Endodermal cell (in vitro differentiated cells): ENCODE measurements at places on chromosomes 7 and 10. TPM values are rescaled to one million over a fixed set of nuclear protein-coding genes. Genes with fewer than 3 reads are reported as not detected.

DNA sequence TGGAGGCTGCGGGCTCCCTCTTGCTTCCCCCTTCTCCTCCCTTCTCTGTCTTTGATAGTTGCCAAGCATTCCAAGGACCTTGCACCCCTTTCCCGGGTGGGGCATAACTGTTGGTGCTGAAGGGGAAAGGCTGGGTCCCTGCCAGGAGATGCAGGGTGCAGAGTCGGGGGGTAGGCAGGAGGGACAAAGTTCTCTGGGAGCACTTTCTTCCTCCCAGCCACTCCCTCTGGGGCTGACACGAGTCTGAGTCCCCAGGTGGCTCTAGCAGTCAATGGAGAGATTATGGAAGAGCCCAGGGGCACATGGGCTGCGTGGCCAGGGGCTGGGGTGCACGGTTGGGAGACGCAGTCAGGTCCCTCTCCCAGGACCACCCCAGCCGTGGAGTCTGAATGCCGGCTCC lies 2.1 kb downstream of the CLDN15 start:
- DNase-seq: no peak
- no peak overlapping the region for H3K27ac ChIP-seq
- peaks cover 4% of the 10 kb centered on the region for H3K36me3 ChIP-seq
- no peak overlapping the region for H3K4me3 ChIP-seq
- H3K4me1 ChIP-seq: peaks cover 6% of the 10 kb centered on the region

DNA sequence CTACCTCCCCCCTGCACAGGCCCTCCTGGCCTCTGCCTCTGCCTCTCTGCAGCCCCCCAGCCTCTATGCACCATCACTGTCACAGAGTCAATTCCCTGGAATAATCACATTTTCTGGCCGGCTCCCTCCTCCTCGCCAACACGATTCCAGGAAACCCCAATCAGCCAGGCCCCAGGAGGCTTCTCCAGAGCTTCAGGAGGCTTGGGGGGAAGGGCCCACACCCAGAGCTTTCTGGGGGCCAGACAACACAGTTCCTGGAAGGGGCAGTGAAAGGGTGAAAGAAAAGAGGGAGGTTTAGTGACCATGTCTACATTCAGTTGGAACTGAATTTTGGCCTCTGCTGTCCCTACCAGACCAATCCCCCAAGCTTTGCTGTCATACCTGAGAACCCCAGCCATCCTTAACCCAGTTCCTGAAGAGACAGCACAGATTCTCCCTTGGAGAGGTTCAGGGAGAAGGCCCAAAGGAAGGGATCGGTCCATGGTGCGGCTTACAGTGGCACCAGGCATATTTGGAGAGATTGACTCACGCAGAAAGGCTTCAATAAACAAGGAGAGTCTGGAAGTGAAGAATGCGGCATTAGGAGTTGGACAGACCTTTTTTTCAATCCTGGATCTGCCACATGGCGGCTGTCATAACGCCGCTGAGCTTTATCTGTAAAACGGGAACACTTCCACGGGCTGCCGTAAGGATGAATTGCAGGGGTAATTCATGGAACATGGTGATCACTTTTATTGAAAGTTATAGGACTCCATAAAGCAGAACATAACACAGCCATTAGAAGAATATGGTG lies 89.0 kb downstream of the NEURL1 start:
- no peak overlapping the region for H3K27ac ChIP-seq
- no peaks in the 10 kb centered on the region for H3K36me3 ChIP-seq
- no peak for DNase-seq
- peaks cover 4% of the 10 kb centered on the region for H3K4me1 ChIP-seq

DNA sequence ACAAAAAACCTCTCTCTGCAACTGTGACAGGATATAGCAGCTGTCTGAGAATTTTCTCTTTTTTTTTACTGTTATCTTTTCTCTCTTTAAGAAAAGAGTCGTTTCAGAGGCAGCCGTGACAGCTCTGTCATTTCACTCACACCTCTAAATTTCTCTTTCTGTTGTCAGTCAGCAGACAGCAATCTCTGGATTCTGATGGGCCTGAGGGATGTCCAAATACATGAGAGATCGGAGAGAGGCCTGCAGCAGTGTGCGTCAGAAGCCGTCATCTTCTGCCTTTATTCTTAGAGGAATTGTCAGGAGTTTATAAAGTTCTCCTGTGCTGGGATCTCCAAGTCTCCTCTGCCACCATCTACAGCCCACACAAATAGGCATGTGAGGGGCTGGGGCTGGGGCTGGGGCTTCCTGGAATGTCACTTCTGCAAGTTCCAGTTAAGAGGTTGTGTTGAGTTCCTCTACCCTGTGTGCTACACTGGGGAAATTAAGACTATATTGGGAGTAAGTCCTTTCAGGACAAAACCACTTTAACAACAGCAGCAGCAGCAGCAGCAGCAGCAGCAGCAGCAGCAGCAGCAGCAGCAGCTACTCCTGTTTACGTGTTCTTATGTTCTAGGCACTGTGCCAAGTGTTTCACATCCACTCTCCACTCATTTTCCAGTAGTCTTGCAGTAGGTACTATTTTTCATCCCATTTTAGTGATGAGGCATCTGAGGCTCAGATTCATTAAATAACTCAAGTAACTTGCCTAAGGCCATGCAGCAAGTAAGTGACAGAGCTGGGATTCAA lies 541.3 kb downstream of the LRMDA start:
- no peaks in the 10 kb centered on the region for H3K27me3 ChIP-seq
- no peak overlapping the region for H3K4me3 ChIP-seq
- H3K36me3 ChIP-seq: no peaks in the 10 kb centered on the region
- no peak overlapping the region for H3K27ac ChIP-seq

The MCM10 gene
- 35.9 and 38.2 TPM in 2 replicates for total RNA-seq

The CADPS2 gene
- total RNA-seq: 11.7 and 13.1 TPM in 2 replicates

GRCh38 chr10:628386-629045 lies 61.0 kb downstream of the DIP2C start:
- peaks cover 14% of the 10 kb centered on the region for H3K4me1 ChIP-seq
- no peak overlapping the region for H3K4me3 ChIP-seq

The OR6V1 gene
- total RNA-seq: not detected in 2 replicates

The TEX47 gene
- not detected in 3 replicates for total RNA-seq

GRCh38 chr10:10092581-10092980 lies 925.1 kb upstream of the CELF2 start:
- no peaks in the 10 kb centered on the region for H3K36me3 ChIP-seq
- no peaks in the 10 kb centered on the region for H3K4me1 ChIP-seq
- DNase-seq: peak; percentile 61

The KDM7A gene
- 19.0 and 24.5 TPM in 2 replicates for total RNA-seq

DNA sequence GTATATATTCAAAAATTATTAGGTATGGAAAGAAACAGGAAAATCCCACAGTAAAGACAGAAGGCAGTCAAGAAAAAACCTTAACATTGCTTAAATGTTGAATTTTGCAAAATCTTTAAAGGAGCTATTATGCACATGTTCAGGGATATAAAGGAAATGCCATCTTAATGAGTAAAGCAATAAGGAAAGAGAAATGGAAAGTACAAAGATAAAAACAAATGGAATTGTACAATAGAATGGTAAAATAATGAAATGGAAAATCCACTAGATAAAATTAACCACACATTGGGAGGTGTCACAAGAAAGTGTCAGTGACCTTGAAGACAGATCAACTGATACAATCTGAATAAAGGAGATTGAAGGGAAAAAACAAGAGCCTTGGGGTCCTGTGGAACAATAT lies 82.0 kb downstream of the KIF20B start:
- no peaks in the 10 kb centered on the region for H3K4me1 ChIP-seq
- no peaks in the 10 kb centered on the region for H3K27me3 ChIP-seq
- no peak overlapping the region for H3K4me3 ChIP-seq
- no peak overlapping the region for H3K27ac ChIP-seq

- H3K27ac ChIP-seq: no peak overlapping the region
- H3K36me3 ChIP-seq: no peaks in the 10 kb centered on the region
- peaks cover 7% of the 10 kb centered on the region for H3K27me3 ChIP-seq
- H3K4me1 ChIP-seq: peaks cover 3% of the 10 kb centered on the region
- peak overlapping the region; percentile 75 for H3K4me3 ChIP-seq
Measured at GRCh38 chr10:61663466-61663865, 737 bp downstream of the CABCOCO1 start.

The IFIT1B gene
- total RNA-seq: not detected in 3 replicates

GRCh38 chr7:45917658-45918057 lies 3.4 kb downstream of the IGFBP3 start:
- H3K27me3 ChIP-seq: peaks cover 61% of the 10 kb centered on the region
- no peak overlapping the region for H3K4me3 ChIP-seq
- peaks cover under 1% of the 10 kb centered on the region for H3K36me3 ChIP-seq
- no peaks in the 10 kb centered on the region for H3K4me1 ChIP-seq

The IL15RA gene
- total RNA-seq: 0.18 and 0.37 TPM in 2 replicates

The ADARB2 gene
- 0.99 to 1.8 TPM (median 1.3 TPM) in 3 replicates for total RNA-seq
